Renal cortical epithelial cell (primary cell): ENCODE measurements at places on chromosomes 4 and X.

DNA sequence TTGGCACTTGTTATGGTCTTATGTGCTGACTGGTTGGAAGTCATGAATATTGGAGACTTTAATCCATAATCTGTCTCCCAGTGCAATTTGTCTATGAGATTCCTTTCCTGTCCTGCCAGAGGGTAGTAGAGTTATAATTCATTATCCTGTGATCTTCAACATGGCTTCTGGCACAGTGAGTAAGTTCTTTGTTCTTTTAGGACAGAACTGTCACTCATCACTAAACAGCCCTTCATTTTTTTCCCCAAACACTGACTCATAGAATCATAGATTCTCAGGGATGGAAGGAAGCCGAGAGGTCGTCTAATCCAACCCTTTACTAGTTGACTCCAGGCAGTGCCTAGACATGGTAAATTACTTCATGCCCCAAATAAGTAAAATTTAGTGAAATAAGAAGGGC, 78.4 kb downstream of the LUZP4 start:
- peak; percentile 43 for DNase-seq

- peak; percentile 33 for DNase-seq
Measured at GRCh38 chr4:170990989-170991589, 822.1 kb upstream of the GALNTL6 start.

- DNase-seq, result no peak
Measured at GRCh38 chrX:4588056-4588455, 874.6 kb upstream of the PRKX start.

GRCh38 chr4:86831262-86832130, 17.7 kb downstream of the SLC10A6 start:
- peak; percentile 93 for DNase-seq

DNA sequence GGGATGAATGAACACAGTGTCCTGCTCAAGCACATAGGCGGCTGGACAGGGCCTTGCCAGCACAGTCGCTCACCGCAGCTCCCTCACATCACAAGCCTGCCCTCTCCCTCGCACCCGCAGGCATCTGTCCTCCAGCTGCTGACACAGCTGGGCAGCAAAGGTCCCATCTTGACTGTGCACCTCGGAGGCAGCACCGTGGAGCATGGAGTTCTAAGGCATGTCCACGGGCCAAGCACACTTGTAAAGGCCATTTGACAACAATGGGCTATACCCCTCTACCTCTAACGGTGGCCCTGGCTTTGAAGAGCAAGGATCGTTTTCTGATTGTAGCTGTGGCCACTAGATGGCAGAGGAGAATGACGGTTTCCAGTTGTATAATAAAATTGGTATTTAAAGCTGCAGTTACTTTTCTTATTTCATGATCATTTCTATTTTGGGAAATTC, 53.8 kb downstream of the APLN start:
- DNase-seq, result no peak
